Left ventricle myocardium inferior (tissue), 1 donor: ENCODE measurements at places on chromosomes 5 and 9.

- no peak for DNase-seq
These were observed 36.7 kb downstream of the SARDH start for GRCh38 chr9:133701321-133701980.

DNA sequence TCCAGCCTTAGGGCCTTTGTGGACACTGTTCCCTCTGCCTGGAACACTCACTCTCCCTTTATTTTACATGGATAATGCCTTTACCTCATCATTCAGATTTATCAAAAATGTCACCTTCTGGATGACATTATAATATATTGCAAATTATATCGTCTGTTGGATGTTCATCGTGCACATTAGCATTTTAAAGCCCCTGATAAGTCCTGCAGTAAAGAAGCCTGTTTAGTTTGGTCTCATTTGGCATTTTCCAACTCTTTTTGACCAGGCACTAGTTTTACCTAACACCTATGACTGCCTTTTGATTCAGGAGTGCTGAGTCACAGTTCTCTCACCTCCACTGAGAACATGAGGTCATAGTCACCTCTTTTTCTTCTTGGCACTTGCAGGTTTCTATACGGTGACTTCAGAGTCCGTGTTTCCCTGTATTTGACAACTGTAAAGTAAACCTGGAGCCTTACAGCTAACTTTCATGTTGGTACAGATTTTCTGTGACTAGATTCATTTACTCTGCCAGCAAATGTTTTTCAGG lies 57.7 kb upstream of the STC2 start:
- no peak for DNase-seq

GRCh38 chr5:95669540-95669939 lies 13.3 kb downstream of the SPATA9 start:
- DNase-seq = peak; percentile 69

DNA sequence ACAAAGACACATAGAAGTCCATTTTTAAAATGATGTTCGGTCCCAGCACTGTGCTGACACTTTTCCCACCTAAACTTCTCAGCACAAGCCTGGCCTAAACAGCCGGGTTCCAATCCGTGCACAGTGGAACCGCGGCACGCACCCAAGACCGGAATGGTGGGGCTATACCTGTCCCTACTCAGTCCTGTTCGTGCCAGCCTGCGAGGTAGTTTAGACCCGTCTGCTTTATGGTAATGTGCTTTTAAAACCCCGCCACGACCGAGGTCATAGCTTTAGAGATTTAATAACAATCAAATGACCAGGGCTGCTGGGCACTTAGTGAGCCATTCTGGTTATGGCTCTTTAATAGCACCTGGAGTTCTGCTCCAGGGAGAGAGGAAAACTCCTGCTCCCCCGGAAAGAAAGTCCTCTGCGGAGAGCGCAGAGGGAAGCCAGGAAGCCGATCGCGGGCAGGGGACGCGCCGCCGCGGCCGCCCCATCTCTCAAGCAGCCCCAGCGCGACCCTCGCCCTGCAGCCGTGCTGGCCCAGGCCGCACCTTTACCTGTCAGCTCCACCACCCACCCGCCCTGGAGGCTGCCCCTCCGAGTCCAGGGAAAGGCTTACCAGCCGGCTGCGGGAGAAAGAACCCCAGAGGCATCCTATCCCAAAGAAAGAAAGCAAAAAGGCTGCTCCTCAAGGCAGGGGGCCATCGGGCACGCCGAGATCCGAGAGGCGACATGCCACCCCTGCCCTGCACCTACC lies 511 bp downstream of the ARL15 start:
- DNase-seq = peak; percentile 36

- no peak for DNase-seq
These were observed 13.7 kb downstream of the DOLPP1 start for GRCh38 chr9:129094387-129095169.
